ENCODE measurements at places on chromosomes 5 and 9.

- DNase-seq = no peak
Measured at GRCh38 chr5:89721931-89722330, 687.6 kb downstream of the CETN3 start.

DNA sequence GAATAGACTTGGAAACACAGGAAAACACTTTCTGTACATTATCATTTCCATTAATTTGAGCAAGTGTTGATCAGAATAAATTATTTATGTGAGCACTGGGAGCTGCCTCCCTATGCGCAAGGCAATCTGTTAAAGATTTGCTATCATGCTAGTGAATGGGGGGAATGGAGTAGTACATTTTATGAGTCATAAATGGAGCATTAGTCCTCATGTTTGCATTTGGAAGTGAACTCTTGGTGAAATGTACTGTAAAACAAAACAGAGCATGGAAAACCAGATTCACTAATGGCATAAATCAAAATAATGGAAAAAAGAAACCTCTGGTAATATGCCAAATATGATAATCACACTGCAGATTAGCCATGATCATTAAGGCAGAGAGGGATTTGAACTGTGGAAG, 40.5 kb upstream of the TMC1 start:
- DNase-seq = no peak

DNA sequence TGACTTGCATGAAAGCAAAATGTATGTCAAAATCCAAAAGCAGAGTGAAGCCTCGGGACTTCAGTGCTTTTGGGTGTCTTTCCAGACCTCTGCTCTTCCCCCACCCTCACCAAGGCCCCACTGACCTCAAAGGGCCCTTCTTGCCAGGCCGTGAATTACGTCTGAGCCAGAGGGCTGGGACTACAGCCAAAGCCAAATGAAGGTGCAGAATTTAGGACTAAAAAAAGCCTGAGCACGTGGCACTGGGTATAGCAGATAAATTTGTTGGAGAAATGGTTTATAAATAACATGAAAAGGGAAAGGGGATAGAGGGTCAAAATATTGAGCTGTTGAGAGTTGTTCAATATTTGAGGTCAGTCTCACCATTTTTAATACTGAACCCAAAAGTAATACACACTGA, 163.4 kb downstream of the GHR start:
- no peak for DNase-seq

DNA sequence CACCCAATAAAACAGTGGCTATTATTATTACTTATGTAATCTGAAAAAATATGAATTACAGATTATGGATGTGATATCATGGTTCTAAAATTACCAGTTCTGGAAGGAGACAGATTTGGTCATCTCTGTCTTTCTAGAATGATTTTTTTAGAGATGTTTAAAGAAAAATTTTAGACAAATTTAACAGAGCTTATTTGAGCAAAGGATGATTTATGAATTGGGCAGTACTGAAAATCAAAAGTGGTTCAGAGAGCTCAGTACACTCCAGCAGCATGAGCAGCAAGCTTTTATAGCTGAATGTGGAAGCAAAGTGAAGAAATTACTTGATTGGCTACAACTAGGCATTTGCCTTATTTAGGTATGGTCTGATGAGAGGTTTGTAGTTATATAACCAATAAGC, 11.0 kb downstream of the CAST start:
- DNase-seq = no peak

GRCh38 chr5:1552521-1553255, 28.9 kb upstream of the LPCAT1 start:
- no peak for DNase-seq

DNA sequence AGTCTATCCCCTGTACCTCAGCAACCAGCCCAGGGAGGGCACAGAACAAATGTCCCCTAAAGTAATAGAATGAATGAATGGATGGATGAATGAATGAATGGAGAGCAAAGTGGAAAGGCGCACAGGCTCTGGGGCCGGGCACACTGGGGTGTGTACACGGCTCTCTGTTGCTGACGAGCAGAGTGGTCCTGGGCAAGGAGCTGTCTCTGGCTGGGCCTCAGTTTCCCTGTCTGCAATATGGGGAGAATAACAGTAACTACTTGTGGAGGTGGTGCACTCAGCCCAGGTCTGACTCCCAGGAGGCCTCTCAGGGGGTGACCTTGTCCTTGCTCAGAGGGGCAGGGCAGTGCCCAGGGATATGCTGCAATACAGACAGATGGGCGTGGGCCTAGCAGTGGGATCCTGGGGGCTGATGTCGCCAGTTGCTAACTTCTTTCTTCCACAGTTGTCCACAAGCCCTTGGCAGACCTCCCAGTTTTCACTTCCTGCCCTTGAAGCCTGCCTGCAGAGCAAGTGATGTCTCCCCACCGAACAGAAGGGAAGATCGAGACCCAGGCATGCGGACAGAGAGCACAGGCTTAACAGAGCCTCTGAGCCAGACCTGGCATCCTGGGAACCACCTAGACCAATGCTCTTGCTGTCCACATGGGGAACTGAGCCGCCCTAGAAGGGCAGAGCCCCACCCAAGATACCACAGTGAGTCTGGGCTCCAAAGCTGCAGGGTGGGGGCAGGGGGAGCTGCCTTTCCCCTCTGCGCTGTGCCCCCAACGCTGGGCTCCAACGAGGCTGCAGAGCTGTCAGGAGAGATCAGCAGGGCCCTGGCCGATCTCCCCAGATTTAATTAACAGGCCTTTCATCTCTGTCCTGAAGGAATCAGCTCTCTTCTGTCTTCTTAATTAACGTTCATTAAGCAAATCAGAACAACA, 13.6 kb upstream of the LAMC3 start:
- no peak for DNase-seq

DNA sequence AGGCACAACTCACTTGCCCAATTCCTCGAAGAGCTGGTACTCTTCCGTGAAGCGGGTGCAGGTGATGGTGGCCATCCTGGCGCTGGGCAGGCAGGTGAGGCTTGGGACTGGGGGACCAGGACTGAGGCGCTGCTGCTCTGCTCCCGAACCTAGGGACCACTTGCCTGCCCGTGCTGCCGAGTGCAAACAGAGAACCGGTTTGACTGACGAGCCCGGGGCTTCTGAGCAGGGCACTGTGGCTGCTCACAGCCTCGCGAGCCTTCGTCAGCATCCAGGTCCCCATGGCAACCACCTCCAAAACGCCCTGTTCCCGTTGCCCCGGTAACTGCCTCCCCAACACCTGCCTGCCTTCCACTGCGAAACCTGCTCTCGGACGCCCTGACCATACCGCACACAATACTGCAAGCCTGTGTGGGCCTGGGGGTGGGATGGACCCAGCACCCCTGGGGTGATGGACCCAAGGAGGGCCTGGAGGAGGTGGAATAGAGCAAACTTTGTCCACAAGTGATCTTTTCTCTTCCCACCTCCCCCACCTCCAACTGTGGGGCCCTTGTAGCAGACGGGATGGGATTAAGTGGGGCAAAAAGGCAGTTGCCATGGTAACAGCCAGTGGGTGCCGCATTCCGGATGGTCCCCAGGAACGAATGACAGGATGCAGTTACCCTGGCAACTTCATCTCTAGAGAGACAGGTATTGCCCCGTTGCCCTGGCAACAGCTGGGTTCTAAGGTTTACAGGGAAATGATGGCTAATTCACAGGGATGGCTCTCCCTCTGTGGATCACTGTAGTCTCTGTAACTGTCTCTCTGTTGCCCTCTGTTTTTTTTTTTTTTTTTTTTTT, at the start of gene CAMK2A:
CAMK2A (minus strand) TSS at position 223 of the 840 bp plus-strand sequence; CDS start at position 75, 148 bp downstream.
- no peak for DNase-seq

DNA sequence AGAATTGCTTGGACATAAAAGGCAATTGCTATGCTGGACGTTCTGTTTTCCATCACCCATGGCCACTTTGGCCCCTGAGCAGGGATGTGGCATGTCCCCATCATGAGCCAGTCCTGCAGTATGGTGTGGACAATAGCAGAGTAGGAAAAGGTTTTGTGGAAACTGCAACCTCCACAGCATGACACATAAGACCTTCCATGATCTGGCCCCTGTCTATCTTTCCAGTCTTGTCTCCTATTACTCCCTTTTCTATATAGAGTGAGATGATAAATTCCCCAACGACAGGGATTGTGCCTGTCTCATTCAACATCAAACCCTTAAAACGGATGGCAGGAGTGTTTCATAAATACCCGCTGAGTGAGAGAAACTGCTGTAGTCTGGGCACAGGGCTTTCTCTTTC, 174.7 kb upstream of the PTCH1 start:
- DNase-seq = no peak

DNA sequence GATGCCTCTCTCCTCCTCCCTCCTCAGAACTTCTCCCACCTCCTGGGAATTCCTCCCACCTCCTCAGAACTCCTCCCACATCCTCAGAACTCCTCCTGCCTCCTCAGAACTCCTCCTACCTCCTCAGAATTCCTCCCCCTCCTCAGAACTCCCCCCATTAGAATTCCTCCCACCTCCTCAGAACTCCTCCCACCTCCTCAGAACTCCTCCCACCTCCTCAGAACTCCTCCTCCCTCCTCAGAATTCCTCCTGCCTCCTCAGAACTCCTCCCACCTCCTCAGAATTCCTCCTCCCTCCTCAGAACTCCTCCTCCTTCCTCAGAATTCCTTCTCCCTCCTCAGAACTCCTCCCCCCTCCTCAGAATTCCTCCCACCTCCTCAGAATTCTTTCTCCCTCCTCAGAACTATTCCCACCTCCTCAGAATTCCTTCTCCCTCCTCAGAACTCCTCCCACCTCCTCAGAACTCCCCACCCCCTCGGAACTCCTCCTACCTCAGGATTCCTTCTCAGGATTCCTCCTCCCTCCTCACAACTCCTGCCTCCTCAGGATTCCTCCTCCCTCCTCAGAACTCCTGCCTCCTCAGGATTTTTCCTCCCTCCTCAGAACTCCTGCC, 23.9 kb downstream of the SLC46A2 start:
- DNase-seq = no peak

DNA sequence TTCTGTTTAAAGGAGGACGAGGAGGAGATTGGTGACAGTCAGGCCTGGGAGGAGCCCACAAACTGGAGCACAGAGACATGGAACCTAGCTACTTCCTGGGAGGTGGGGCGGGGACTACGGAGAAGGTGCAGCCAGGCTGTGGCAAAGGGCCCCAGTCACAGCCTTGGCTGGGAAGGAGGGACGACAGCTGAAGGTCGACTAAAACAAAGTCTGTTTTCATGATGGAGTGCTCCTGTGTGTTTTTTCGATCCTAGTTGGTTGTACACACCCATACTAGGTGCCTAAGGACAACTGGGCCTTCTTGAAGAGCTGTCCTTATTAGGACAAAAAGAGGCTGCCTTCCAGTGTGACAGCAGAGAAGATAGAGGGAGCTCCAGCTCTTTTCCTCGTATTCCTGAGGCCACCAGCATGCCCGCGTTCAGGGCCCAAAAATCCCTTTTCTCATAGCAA, 2.9 kb downstream of the CCDC107 start:
- no peak for DNase-seq

DNA sequence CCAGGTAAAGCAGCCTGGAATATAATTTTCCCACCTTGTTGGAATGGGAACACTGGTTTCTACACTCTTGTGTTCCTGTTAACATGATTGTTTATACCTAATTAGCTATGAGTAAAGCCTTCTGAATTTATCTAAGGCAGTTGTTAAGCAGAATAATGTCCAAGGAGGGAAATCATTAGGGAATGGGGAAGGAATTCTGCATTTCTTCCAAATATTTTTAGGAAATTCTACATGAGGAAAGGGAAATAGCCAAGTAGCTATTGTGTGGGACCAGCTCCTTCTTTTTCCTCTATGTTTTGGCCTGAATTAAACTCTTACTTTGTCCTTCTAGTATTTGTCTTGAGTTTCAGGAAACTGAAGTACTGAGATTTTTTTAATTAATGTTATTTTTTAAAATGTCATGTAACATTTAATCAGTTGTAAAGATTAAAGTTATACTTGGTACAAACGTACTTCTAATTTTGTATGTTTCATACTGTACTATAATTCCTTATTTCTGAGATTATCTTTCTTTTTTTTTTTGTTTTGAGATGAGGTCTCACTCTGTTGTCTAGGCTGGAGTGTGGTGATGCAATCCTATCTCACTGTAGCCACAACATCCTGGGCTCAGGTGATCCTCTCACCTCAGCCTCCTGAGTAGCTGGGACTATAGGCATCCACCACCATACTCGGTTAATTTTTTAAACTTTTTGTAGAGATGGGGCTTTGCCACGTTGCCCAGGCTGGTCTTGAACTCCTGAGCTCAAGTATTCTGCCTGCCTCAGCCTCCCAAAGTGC, 28.5 kb downstream of the ANKDD1B start:
- DNase-seq = no peak

DNA sequence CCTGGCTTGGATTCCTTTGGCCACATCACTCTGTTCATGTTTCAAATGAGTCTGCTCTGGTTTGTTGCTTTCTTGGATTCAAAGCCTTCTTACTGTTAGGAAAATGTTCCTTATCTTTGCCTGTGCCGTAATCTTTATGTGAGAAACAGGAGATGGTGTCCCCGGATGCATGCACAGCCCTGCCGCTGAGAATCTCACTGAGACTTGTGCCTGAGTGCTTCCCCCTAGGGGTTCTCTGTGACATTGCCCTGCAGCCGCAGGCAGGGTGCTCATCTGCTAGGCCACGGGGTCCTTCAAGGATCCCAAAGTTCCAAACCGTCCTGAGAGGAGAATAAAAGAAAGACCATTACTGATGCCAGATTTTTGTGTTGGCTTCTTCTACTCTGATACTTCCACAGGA, 81.4 kb upstream of the ANKRD55 start:
- DNase-seq = no peak

DNA sequence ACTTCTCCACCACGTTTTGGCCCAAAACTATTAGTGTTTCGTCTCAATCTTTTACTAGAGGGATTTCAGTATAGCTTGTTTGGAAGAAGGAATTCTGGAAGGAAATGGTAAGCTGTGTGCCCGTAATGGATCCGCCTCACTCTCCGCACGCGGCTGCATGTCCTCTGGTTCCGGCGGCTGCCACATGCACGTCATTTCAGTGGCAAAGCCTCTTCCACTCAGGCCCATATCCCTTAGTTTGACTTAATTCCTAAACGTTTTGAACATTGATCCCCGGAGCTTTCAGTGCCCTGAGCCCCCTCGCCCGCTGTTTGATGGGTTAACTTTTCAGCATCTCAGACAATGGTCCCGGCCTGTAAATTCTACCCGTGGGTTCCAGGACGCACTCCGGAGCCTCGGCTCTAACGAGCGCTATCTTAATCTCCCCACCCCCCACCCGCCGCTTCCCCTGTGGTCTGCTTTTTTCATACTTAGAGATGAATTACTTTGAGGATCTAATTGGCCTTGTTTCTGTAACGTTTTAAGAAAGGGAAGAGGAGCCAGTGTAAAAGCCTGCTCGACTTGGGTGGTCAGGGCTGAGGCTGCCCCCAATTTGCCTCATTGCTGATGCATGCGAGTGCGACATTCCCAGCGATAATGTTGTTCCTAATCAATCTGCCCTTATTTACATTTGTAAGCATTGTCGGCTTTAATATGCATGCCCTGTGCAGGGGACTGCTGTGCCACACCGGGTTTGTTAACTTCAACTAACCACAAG, 4.6 kb downstream of the PTCH1 start:
- no peak for DNase-seq

DNA sequence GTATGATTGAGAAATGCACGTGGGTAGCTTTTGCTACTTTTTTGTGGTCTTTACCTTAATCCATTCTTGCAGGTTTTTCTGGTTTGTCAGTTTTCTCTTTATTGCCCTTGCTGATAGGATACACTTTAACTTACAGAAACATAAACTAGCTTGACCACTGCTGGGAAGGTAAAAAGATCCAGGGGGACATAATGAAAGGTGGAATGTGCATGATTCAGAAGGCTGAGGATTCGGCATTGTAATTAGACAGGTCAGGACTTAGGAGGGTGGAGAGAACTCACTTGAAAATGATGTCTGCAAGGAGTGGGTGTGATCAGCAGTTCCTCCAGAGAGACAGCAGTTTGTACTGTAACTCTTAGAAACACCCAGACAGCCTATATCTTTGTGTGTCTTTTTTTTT, 19.8 kb upstream of the TXNDC8 start:
- no peak for DNase-seq

GRCh38 chr9:119974026-119974425, 604.8 kb upstream of the BRINP1 start:
- DNase-seq = no peak

- no peak for DNase-seq
Measured at GRCh38 chr9:93391898-93392297, 59.6 kb upstream of the FAM120A start.

Data from iPS DF 19.7 (cell line).